ENCODE measurements at places on chromosomes 16 and 17. TPM values are rescaled to one million over a fixed set of nuclear protein-coding genes. Genes with fewer than 3 reads are reported as not detected.

Gene KRT27
- total RNA-seq = not detected

DNA sequence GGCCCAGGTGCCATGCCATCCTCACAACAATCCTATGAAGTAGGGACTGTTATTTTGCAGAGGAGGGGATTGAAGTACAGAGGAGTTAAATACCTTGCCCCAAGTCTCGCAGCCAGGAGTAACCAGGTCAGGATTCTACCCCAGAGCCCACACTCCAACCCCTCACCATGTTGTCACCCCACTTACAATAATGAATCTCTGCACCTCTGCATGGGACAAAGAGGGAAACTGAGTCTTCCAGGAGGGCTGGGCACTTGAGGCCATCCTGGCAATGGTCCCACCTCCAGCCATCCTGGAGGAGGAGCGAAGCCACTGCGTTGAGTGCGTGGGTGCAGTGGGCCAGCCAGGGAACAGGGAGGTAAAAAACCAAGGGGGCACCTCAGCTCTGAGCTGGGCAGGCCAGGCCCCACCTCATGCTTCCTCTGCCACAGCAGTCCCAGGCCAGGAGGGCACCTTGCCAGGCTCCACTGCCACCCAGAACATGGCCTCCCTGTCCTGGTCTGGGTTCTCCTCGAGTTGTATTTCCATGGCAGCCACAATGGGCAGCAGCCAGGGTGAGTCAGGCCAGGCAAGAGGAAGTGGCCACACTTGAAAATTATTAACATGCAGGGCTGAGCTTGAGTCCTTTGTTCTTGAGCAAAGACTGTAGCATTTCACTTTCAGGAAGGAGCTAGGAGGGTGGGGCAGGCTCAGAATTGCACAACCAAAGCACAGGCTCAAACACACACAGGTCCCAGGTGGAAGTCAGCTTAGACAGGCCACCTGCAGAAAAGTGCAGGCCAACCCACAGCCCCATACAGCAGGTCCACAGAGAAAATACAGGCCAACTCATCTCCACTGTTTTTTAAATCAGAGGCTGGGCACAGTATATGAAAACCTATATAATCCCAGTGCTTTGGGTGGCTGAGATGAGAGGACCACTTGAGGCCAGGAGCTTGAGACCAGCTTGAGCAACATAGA is 52.1 kb downstream of the CUEDC1 start:
- no peaks in the 10 kb centered on the region for H3K27me3 ChIP-seq
- no peak overlapping the region for H3K4me3 ChIP-seq
- H3K27ac ChIP-seq = no peak overlapping the region
- H3K4me1 ChIP-seq = peaks cover 19% of the 10 kb centered on the region
- no peak for DNase-seq

- no peak overlapping the region for H3K27ac ChIP-seq
- no peaks in the 10 kb centered on the region for H3K36me3 ChIP-seq
- H3K4me1 ChIP-seq = no peaks in the 10 kb centered on the region
- DNase-seq = no peak
- H3K4me3 ChIP-seq = no peak overlapping the region
Observed at GRCh38 chr16:86991679-86992078, 325.5 kb downstream of the C16orf95 start.

GRCh38 chr17:33131620-33132019 is 140.0 kb downstream of the SPACA3 start:
- no peaks in the 10 kb centered on the region for H3K36me3 ChIP-seq
- no peak overlapping the region for H3K4me3 ChIP-seq
- no peaks in the 10 kb centered on the region for H3K27me3 ChIP-seq
- no peak for DNase-seq

GRCh38 chr16:5639531-5639930 is 541.9 kb upstream of the EEF2KMT start:
- H3K36me3 ChIP-seq = no peaks in the 10 kb centered on the region
- DNase-seq = no peak
- H3K27me3 ChIP-seq = peaks cover 5% of the 10 kb centered on the region

Gene CLEC18A
- total RNA-seq = 3.7 TPM
